ENCODE measurements at places on chromosomes 13 and 19.

DNA sequence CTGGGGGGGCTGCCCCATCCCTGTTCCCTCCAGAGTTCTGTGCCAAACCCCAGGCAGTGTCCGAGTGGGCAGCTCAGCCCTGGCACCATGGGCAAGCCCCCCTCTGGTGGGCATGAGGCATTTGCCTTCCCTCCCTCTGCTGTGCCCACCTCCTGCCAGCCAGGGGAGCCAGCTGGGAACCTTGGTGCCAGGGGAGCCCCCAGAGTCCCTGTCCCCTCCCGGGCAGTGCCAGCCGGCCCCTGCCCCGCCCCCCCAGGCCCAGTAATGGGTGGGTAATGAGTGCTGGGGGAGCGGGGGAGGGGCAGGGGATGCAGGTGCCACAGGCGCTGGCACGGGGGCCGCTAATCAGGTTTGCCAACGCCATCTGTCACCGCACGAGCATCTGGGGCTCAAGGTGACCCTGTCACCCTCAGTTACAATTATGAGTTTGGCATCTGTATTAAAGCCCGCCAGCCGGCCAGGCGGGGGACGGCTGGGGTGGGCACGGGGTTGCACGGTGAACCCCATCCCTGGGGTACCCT, 5.9 kb downstream of the DAND5 start:
- no peak for DNase-seq

DNA sequence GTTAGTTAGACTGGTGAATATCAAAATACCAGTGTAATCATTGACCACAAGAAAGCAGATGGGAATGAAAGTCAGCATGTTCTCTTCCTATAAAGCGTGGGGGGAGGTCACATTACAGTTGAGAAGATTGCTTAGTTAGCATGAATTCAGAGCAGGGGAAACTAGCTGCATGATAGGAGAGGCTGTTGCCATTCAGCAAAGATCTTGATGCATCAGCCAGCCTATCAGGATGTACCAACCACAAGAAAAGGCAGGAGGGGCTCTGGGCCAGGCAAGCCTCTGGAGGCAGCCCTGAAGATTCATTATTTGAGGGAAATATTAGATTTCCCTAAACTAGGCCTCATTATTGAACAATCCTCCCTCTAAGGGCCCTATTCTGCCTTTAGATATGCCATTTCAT, 5.0 kb upstream of the MTMR6 start:
- DNase-seq = no peak

- no peak for DNase-seq
Measured at GRCh38 chr13:30829145-30829832, 76.8 kb upstream of the MEDAG start.

DNA sequence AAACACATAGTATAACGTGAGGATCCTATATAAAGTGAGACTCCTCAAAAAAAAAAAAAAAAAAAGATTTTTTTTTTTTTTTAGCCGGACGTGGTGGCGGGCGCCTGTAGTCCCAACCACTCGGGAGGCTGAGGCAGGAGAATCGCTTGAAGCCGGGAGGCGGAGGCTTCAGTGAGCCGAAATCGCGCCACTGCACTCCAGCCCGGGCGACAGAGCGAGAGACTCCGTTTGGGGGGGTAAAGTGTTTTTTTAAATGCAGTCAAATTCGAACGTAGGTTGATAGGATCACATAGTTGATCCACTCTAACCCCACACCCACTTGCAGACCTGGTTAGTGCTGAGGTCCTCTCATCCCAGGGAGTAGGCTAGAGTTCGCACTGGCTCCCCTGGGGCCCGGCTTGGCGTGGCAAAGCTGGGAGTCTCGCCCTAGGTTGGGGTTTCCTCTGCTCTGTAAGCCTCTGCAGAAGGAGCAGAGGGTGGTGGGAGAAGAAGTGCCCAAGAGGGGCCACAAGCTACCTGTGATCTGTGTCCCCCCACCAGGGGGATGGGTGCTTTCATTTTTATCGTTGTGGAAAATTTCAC, 6.5 kb downstream of the RNF225 start:
- no peak for DNase-seq

GRCh38 chr19:17606590-17607185, 51.2 kb downstream of the COLGALT1 start:
- DNase-seq = no peak

GRCh38 chr13:52780611-52781010, 41.0 kb upstream of the CNMD start:
- no peak for DNase-seq

GRCh38 chr13:109275852-109276251, 510.5 kb downstream of the IRS2 start:
- no peak for DNase-seq

DNA sequence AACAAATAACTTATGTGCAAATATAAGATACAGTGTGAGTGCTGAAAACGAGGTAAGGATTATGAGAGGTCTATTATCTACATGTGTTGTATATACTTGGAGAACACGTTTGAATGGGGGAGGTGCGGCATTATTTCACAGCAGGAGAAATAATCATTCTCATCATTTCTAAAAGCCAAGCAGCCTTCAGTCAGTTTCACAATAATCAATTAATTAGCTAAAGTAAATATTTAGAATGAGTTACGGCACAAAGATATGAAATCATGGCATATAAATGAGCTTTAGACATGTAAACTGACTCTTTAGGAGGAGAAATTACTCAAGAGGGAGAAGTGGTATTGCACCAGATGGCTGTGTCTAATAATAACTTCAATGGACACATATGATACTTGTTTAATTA, 366.6 kb downstream of the DNAJC15 start:
- DNase-seq = no peak

DNA sequence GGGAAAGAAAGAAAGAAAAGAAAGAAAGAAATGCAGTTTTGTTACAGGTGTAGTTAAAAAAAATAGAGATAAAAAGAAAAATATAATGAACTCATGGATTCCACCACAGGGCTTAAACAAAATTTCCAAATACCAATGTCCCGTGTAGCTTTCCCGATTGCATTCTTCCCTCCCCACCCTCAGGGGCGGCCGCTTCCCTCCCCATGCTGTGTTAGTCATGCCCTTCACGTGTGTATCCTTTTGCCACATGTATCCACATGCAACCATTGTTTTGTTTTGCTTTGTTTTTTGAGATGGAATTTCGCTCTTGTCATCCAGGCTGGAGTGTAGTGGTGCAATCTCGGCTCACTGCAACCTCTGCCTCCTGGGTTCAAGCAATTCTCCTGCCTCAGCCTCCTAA, 3.6 kb upstream of the KMT5C start:
- no peak for DNase-seq

- DNase-seq = no peak
Measured at GRCh38 chr19:33797802-33798671, 1.4 kb downstream of the KCTD15 start.

DNA sequence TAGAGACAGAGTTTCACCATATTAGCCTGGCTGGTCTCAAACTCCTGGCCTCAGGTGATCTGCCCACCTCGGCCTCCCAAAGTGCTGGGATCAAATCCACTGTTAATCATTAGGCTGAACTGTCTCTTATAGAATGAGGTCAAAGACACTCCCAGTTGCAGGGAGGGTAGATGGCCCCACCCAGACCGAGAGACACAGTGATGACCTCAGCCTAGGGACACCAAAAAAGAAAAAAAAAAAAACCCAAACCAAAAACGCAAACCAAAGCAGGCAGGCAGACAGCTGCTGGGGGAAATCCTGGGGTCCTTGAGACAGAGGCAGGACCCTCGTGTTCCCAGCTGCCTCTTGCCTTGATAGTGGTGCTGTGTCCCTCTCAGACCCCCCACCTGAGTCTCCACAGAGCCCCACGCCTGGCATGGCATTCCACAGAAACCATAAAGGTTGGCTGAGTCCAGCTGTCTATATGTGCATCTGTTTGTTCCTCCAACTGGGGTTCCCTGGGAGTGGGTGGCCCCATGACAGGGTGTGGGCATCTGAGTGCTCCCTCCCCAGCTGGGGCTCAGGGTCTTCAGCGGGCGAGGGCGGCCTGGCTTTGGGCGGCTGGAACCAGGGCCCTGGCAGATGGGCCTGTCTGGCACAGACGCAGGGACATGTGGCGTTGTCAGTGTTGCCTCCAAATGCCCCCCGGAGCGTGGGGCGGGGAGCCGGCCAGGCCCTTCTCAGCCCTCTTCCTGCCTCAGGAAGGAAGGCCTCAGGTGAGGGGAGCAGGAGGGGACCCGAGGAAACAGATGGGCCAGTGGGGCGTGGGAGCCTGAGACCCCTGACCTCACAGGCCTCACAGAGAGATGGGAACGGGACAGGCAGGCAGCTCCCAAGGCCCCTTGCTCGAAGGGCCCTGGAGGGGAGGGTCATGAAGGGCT, 5.2 kb downstream of the DAND5 start:
- no peak for DNase-seq

GRCh38 chr13:98510156-98510509, 66.8 kb downstream of the STK24 start:
- DNase-seq = no peak

DNA sequence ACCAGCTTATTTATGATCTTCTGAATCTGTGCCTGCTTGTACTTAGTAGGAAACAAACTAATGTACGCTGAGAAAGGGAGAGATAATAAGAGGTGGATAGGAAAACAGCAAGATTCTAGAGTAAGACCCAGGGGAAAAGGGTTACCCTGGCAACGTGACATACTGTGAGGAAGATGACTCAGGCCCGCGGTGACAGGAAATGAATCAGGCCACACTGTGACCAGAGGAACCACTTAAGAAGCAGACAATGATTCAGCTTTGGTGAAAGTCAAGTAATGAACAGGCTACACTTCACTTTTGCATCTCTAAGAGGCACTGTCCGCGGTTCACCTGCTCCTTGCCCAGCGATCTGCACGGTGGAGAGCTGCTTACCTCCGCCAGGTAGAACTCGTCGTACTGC, 158.2 kb downstream of the NALCN start:
- peak; percentile 4 for DNase-seq

- DNase-seq = no peak
Measured at GRCh38 chr13:30156270-30156669, 151.1 kb downstream of the KATNAL1 start.
